Heart left ventricle (tissue), 16 donors: ENCODE measurements at places on chromosomes 3 and 15.

GRCh38 chr3:72224804-72225509 is 440.0 kb upstream of the PROK2 start:
- DNase-seq = no peak

GRCh38 chr15:78625606-78626280 is 4.9 kb upstream of the CHRNA3 start:
- DNase-seq = no peak

DNA sequence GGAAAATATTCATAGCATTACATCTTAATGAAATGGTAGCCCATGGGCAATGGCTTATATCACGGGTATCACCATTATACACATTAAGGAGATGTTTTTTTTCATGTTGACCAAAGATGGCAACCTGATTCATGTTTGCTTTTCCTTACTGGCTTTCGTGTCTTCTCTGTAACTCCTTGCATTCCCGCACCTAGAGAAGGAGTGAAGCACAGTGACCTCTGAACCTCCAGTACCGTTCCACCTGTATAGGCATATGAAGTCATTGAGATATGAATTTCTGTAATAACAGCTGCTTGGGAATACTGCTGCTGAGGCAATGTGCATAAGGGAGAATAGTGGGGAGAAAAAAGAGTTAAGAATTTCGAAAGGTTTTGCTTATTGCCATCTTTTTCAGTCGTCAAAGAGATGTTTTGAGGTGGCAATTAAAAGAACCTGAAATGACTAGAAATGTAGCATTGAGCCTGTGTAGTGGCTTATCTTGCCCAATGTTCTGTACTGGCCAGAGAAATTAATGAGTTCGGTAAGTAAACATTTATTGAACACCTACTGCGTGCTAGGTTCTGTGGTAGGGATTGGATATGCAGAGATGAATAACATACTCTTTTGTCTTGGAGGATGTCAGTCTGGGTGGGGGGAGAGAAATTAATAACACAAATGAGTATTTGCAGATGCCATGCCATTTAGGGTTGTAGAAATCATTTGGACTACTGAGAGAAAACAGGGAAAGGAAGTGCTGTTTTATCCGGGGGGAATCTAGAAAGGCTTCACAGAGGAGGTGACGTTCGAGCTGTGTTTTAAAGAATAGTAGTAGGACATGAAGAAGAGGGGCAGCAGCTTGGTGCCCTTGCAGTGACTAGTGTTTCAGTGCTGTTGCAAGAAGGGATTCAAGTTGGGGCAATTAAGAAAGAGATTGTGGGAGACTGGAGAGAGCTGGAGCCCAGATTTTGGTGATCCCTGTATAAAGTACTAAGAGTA is 2.5 kb downstream of the FEM1B start:
- no peak for DNase-seq

DNA sequence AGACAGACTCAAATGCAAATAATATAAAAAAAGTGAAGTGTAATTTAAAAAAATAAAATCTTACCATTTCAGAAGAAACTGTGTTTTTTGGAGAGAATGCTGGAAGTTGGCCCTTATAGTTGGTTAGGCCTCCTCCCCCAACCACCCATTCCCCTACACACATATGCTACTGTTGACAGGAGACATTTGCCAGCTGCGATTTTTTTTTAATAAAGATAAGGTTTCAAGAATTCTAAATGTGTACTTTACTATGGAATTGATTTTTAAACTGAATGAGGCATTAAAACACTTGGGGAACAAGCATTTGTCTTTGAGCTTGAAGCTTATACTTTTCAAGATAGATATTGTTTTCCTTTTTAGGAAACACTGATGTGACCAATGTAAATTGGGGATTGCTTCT is 4.4 kb upstream of the SSR3 start:
- no peak for DNase-seq

DNA sequence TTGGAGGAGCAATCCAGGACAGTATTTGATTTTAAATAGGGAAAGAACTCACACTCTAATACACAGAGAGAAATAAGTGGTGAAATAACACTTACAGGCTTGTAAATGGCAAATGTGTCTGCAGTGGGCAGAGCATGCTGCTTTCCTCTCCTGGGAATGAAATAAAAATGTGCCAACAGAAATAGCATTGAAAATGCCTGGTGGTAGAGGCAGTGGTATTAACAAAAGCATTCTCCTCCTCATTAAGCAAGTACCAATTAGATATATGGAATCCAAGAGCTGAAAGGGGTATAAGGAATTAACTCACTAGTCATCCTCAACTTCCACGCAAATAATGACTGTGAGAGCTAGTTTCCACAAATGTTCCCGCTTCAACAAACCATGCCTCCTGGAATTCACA is 364.1 kb upstream of the KCNMB2 start:
- DNase-seq = no peak

- no peak for DNase-seq
Observed at GRCh38 chr3:157785102-157785826, 282.0 kb upstream of the VEPH1 start.

DNA sequence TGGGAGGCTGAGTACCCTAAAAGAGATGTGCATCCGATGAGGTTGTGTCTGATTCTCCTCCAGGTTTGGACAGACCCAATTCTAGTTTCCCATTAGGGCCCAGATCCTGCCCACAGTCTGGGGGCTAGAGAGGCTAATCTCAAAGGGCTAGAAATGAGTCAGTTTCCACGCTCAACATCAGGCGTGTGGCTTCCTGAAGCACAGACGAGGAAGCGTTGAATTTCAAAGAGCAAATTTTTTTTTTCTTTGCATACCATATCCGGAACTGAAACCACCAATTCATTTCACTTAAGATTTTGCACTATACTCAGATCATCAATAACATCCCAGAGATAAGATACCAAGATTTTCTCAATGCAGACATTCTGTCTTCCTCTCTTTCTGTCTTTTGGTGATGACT is 173.8 kb upstream of the BCL6 start:
- DNase-seq = no peak

GRCh38 chr3:41115069-41115468 is 84.2 kb upstream of the CTNNB1 start:
- DNase-seq = no peak

DNA sequence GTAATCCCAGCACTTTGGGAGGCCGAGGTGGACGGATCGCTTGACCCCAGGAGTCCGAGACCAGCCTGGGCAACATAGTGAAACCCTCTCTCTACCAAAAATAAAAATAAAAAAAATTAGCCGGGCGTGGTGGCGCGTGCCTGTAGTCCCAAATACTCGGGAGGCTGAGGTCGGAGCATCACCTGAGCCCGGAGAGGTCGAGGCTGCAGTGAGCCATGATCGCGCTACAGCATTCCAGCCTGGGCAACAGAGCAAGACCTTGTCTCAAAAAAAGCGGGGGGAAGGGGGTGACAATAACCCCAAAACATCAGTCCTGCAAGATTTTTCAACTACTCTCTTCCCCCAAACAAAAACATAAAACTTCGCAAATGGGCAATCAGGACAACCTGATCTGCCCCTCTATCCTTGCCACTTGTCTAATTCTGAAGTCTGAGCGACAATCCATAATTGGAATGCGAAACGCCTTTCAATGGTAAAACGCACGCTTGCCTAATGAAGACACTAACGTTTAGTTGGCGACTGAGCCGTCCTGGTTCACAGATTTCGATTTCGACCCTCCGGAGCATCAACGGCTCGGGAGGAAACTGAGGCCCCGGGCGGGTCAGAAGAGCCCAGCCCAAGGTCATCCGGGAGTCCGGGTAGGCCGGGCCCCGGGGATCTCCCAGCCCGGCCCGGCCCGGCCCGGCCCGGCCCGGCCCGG is 868 bp downstream of the BTBD1 start:
- no peak for DNase-seq

GRCh38 chr3:184496933-184497332 is 64.7 kb upstream of the EPHB3 start:
- DNase-seq = peak; percentile 37

DNA sequence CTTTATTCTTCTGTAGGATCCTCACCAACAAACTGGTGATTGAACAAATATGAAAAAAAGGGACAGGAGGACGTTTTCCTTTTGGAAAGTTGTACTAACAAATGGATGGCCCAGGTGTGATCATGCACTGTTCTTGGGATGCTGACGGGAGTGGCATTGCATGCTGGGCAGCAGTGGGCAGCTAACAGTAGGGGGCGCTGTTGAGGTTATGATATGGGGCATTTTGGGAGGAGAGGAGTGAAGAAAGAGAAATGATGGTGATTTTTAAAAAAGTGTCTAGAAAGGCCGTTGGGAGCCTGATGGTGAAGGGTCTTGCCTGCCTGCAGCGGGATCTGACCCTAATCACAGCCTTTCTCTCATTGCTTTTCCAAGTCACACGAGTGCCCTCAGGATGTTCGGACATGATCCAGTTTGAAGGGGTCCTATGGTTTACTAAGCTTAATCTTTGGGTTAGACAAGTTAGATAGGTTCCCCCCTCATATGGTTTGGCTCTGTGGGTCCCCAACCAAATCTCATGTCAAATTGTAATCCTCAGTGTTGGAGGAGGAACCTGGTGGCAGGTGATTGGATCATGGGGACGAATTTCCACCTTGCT is 46.2 kb upstream of the PRTG start:
- no peak for DNase-seq

DNA sequence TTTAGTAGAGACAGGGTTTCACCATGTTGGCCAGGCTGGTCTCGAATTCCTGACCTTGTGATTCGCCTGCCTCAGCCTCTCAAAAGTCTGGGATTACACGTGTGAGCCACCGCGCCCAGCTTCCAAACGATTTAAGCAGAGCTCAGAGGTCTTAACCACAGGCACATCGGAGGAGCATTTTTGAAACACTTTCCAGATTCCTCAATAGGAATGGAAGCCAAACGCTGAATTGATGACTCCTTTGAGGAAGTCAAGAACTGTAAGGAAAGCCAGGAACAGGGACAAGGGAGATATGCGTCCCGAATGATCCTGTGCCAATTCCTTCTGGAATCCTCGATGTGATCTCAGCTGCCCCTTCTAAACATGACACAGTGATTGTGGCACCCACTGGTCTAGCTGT is 40.0 kb downstream of the TRH start:
- no peak for DNase-seq

GRCh38 chr3:15501126-15501525 is 20.4 kb downstream of the COLQ start:
- no peak for DNase-seq

DNA sequence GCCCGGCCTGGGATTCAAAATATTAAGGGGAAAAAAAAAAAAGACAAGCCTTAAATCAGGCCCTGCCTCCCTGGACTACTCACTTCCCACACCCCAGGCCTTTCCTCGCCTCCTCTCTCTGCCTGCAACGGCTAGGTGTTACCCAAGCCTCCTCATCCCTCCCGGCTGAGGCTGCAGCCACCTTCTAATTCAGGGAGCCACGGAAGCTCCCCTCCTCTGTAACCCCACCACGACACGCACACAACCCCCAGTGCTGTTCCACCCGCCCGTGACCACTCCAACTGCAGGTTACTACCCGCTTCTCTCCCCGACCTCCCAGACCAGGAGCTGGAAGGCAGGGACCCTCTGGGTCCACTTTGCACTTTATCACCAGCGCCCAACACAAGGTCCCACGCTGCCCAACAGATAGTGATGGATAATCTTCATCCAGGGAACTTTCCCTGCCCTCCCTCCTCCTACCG is 936 bp downstream of the KIF7 start:
- no peak for DNase-seq

- DNase-seq = peak; percentile 11
Observed at GRCh38 chr3:14507757-14508504, 32.2 kb downstream of the GRIP2 start.

GRCh38 chr3:42988097-42988496 is 9.0 kb downstream of the GASK1A start:
- no peak for DNase-seq

DNA sequence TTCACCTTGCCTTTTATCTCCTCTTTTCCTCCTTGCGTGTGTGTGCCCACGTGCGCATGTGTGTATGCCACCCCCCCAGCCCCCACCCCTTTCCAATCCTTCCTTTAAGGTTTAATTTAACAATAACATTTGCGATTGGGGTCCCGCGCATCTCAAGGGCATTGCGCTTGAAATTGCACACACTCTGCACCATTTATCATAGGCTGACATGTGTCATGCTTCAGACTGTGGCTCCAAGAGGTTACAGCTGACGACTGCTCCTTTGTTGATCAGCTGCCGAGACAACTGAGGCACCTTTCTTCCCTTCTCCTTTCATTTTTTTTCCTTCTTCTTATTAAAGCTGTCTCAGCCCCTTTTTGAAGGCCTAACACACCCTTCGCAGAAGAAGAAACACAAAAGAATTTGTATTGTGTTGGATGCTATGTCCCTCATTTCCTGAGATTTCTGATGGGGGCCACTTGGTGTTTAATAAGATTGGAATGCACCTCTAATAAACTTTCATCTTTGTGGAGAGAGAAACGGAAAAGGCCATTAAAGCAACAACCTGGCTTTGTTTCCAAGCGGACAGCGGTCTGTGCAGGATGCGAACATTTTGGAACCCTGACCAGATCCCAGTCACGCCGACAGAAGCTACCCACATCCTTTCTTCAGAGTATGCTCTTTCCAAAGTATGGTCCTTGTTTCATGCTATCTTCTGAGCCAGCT is 470.1 kb downstream of the MCTP2 start:
- DNase-seq = no peak

DNA sequence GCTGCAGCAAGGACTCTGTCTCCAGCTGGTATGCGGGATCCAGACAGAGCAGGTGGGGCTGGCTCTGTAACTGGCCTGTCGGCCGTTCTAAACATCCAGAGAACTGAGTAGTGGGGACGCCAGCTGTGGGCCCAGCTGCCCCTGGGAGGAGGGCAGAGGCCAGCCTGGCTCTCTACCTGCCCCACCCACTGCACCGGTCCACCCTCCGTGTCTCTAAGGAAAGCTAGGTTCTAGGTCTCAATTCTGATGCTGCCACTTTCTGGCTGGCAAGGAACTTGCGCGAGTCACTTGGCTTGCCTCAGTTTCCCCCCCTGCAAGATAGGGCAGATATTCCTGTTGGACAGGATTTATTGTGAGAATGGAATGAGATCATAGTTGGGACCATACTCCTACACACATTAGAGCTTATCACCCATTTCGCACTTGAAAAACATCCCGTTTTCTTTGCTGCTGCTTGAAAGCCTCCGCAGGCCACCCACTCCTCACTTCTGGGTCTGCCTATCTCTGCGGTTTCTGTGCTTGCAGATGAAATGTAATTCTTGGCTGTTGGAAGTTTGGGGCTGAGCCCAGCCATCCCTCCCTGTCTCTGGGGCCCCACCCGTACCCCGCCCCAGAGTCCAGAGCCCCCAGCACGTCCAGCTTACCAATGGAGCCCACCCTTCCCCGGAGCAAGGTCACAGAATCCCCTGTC is 65.8 kb downstream of the IQSEC1 start:
- DNase-seq = no peak

GRCh38 chr15:88166082-88166993 is 90.2 kb downstream of the NTRK3 start:
- no peak for DNase-seq

DNA sequence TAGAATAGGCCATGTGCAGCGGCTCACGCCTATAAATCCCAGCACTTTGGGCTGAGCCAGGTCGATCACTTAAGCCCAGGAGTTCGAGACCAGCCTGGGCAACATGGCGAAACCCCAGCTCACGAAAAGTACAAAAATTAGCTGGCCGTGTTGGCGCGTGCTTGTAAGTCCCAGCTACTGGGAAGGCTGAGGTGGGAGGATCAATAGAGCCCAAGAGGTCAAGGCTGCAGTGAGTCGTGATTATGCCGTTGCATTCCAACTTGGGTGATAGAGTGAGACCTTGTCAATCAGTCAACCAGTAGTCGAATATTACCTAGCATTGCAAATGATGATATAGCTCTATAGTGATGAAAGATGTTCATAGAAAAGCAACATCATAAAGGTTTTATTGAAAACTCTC is 51.9 kb downstream of the USP8 start:
- no peak for DNase-seq
